ENCODE measurements at places on chromosomes 2 and 18.

DNA sequence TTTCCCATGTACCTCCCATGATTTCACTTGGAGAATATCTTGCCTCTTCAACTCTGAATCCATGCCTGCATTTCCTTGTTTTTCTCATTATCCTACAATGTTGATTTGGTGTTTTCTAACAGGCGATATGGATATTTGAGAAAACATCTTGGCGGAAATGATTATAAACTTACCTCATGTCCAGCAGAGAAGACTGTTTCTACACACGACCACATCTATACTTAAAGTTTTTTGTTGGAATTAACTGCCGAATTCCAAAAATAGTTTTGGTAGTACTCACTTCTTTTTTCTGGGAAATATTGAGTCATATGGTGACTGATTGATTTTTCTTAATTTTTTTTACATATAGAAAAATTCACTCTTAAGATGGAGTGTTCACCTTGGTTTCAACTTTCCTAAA is 41.4 kb upstream of the TMEFF2 start:
- DNase-seq, result no peak

DNA sequence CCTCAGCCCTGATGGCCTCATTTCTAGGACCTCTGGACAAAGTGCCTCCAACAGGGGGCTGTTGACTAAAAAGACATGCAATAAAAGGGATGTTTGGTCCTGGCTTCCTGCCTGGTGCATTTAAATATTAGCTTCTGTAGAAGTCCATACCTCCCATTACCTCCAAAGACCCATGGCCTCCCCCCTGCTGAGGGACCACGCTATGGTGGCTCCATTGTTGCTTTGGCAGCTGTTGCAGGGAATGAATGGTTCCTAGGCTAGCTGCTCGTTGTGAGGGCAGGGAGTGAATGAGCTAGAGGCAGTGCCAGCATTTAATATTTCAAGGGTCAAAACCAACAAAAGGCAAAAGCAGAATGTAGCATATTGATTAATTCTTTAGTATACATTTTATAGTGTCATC is 285.9 kb downstream of the SLC8A1 start:
- no peak for DNase-seq

DNA sequence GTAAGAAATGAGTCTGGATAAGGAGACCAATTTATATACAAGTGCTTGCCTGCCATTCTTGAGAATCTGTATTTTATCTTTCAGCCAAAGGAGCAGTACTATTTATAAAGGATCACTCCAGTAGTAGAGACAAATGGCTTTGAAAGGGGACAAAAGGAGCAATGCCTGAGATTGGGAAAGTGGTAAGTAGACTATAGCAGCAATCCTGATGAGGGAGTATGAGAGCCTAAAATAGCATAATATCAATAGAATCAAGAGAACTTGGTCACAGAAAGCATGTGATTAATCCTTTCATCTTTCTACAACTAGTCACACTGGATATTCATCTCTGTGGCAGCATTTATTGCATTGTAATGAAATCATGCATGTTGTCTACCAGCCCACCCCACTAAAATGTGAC is 20.2 kb downstream of the NRXN1 start:
- no peak for DNase-seq

DNA sequence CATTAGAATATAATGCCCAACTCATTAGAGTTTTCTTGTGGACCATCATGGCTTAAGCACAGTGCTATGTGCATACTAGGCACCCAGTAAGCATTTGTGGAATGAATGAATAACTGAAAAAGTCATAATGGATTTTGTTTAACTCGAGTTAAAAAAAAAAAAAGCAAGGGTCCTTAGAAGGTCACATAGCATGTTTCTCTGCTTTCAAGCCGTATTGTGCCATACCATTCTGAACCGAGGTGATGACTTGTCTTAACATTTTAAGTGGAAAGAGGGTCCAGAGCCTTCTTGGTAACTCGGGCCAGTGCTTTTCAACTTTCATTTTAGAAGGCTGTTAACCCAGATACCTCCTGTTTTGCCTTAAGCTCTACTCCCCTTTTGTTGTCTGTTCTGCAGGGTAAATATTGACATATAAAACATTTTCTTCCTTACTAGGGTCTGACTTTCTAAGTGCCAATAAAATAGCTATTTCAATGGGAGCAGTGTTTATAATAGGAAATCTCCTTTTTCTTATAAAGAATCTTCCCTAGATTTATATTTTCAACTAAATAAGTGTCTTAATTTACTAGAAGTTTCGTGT is 787 bp upstream of the ADGRF3 start:
- DNase-seq, result no peak

DNA sequence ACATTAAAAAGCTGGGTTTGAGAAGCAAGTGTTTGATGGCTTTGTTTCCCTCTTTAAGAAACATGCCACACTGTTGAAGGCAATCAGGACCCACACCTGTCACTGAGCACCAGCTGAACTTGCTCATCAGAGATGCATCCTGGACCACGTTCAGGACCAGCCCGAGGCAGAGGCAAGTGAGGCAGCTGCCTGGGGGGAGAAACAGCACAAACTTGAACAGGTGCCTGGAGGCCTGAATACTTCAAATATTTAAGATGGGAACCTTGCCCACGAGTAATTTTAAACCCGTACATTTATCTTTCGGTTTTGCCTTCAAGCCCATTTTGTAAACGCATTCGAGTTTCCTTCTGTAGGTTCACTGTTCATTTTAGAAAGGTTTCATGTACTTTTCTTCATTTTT is 421.3 kb downstream of the NYAP2 start:
- DNase-seq, result no peak

- no peak for DNase-seq
These were observed 153.7 kb upstream of the SERTAD2 start for GRCh38 chr2:64807417-64807816.

- DNase-seq, result no peak
These were observed 3.8 kb downstream of the PPP1CB start for GRCh38 chr2:28755421-28755820.

DNA sequence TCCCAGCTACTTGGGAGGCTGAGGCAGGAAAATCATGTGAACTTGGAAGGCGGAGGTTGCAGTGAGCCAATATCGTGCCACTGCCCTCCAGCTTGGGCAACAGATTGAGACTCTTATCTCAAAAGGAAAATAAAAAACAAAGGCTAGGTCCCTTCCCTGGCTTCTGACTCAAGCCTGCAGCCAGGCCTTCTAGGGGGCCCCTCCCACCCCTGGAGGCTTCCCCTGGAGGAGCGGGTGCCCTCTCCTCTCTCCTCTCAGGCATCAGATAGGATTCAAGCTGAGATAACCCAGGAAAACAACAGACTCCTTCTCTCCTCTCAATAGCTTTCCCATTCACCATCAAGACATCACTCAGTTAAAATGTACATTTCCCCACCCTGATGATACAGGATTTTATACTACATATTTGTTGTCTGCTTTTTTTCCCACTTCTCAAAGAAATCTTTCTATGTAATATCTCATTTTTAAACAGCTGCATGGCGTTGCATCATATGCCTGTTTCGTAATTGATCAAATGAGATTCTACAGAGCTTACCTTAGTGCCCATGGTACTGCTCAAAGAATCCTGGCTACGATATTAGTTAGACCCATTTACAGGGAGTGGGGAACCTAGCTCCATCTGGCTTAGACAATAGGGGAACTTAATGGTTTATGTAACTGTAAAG is 20.6 kb upstream of the C2orf72 start:
- DNase-seq, result no peak

GRCh38 chr2:168948621-168949212 is 47.6 kb downstream of the G6PC2 start:
- no peak for DNase-seq

- DNase-seq, result no peak
These were observed 2.4 kb upstream of the MRPL53 start for GRCh38 chr2:74474899-74475298.

- DNase-seq, result no peak
These were observed 208.0 kb downstream of the ZFP36L2 start for GRCh38 chr2:43018179-43019024.

- no peak for DNase-seq
These were observed at the start of gene MAP3K19 for GRCh38 chr2:135047300-135047699. Gene MAP3K19 (minus strand): TSS chr2:135047447. CDS start chr2:135024647, 22,800 bp downstream.

GRCh38 chr18:25998461-25998860 is 92.0 kb downstream of the SS18 start:
- no peak for DNase-seq

DNA sequence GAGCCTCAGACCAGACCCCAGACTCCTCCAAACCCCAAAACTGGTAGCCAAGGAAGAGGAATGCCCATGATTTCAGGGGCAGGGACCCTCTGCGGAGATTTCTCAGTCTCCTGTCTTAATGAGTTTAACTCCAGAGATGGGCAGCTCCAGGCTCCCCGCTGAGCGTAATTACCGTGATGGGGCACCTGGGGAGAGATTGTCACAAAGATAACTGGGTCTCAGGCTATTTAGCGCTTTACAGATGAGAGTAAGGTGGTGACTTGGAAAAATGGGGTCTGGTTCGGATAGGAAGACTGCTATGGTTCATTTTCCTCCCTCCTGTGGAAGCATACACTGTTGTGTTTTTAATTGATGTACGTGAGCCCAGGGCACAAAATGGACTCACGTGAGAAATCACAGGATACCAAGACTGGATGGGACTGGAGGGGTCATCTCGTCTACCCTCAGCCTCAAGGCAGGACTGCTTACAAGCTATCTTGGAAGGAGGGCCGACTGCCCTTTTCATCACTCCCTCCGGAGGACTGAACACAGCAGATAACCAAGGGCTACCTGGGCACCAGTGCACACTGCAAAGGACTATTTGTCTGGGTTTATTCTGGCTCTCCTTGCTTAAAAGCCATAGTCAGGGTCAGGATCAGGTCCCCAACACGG is 427.8 kb downstream of the ZNF521 start:
- no peak for DNase-seq

DNA sequence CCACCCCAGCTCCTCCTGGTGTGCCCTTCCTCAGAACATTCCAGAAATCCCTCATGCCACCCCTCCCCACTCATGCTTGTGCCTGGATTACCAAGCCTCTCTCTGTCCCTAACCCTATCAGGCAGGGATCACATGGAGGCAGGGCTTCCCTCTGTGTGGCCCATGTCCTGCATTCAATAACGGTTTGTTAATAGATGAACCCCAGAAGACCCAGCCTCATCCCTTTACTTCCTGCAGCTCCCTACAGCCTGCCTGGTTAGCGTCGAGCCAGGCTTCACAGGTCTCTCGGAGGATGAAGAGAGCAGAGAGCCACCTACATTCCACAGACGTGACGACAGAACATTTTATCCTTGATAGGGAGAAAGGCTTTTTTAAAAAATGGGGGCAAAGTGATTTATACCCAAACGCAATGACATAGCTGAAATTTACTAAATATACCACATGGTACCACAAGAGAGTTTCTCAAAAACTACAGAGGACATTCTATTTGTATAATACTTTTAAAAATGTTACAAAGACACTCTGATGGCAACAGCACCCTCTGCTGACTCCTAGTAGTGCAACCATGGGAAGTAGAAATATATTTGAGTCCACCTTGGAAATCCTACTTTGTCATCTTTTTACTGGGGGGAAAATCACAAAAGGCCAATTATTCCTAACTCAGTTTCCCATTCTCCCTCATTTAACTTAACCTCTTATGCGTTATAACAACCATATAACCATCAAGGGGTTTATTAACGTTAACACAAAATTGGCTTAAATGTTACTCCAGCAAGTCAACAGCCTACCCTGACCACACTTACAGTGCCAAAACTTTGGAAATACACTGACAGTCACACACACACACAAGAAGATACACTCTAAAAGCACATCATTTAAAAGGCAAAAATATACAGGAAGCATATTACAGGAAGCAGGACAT is 30.7 kb downstream of the FBXO15 start:
- no peak for DNase-seq

DNA sequence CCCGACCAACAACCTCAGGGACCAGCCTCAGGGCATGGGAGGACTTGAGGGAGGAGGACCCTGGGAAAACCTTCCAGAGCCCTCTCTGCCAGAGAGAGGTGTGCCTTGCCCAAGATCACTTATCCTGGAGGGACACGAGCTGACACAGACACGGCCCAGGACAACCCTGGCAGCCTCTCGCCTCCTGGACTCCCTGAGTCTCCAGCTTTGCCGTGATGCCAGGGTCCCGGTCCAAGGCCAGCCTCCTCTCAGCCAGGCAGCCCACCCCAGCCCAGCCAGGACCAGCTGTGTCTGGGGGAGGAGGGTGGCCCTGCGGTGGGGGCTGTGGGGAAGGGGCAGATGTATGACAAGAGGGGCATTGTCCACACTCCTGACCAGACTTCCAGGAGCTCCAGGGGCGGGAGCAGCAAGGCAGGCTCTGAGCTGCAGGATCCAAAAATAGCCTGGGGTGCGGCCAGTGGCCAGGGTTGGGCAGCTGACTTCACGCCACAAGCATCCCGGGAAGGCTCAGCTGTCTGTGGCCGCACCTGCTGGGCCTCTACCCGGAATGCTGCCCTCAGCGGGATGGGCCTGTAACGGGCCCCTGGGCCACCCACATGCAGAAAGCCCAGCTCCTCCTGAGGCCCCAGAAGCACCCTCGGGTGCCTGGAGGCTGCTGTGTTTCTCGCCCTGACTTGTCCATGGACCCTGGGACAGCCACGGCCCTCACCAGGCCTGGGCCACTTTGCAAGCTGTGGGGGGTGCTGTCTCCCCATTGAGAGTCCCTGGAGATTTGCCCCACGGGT is 65.5 kb upstream of the GPC1 start:
- no peak for DNase-seq

DNA sequence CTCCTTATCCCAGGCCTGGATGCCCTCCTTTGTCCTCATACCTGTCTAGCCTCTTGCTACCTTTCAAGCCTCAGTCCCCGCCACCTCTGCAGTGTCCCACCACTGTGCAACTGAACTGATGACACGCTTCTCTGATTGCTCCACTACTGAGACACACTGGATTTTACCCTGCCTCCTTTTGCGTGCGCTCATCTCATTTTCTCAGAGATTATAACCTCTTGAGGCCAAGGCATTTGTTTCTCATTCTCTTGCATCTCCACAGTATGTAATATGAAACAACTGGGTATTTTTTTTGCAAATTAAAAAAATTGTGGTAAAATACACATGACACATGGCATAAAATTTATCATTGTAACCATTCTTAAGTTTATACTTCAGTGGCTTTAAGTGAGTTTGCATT is 95.4 kb downstream of the PRKCE start:
- DNase-seq, result no peak

- no peak for DNase-seq
These were observed 21.4 kb upstream of the CCBE1 start for GRCh38 chr18:59718464-59719157.
